ENCODE measurements at places on chromosomes 7 and 10. TPM values are rescaled to one million over a fixed set of nuclear protein-coding genes. Genes with fewer than 3 reads are reported as not detected.

The OPN4 gene
- total RNA-seq: not detected

The NYAP1 gene
- total RNA-seq: 0.41 TPM

The HTR5A gene
- total RNA-seq: not detected

The SLC26A3 gene
- total RNA-seq: 0.25 TPM

The TMEM236 gene
- 1.9 TPM for total RNA-seq

The AOAH gene
- total RNA-seq: 24.7 TPM

The SFRP4 gene
- total RNA-seq: 6.8 TPM

The DPP6 gene
- total RNA-seq: 1.8 TPM

The SPDYE1 gene
- not detected for total RNA-seq

The C7orf33 gene
- total RNA-seq: not detected

The IGF2BP3 gene
- 0.85 TPM for total RNA-seq

The SPAM1 gene
- not detected for total RNA-seq

The AKR1C8 gene
- total RNA-seq: 0.66 TPM

The ZNF394 gene
- total RNA-seq: 33.6 TPM

The BTRC gene
- 18.0 TPM for total RNA-seq

Data from kidney (tissue), 22 donors.